Stimulated activated CD8-positive, alpha-beta memory T cell treated with anti-CD3 and anti-CD28 coated beads, Interleukin-15, amount 100 ng/mL, for 48 hours (primary cell): ENCODE measurements at places on chromosomes 13 and 19.

DNA sequence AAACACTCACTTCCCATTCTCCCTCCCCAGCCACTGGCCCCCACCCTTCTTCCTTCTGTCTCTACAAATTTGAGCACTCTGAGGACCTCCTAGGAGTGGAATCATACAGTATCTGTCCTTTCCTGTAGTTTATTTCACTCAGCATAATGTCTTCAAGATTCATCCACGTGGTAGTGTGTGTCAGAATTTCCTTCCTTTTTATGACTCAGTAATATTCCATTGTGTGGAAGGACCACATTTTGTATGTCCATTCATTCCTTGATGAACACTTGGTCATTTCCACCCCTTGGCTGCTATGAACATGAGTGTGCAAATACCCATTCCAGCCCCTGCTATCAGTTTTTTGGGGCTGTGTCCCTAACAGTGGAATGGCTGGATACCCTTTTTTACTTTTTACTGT is 9.8 kb downstream of the KLF2 start:
- no peak for DNase-seq

GRCh38 chr13:77267362-77267761 is 59.5 kb downstream of the MYCBP2 start:
- DNase-seq: no peak

DNA sequence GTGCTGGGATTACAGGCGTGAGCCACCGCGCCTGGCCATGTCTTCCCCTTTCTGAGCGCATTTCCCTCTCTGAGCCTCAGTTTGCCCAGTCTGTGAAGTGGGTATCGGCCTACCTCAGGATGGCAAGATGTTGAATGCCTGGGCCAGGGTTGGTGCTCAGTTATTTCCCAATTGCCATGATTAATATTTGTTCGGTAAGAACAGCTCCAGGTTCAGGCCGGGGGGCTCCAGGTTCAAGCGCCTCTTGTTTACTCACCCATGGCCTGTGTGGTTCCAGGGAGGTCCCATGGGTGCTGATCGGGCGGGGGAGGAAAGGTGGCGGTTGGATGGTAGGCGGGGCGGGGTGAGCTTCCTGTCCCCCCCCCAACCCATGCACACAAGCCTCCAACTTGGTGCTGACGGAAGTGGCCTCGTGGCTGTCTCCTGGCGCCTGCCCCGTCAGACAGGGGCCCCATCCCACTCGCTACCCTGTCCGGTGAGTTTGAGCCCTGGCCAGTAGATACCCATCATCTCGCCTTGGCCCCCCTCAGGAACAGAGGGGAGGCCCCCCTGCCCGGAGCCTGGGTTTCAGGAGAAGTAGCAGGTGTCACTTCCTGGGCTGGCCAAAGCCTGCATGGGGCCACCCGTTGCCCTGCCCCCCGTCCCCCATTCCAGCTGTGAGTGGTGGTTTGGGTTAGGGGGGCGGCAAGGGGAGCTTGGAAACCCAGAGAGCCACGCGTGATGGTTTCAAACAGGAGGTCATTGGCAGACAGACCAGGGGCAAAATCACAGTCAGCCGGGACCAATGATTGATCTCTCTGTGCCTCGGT is at the start of gene FCHO1:
Gene FCHO1, plus strand, starts transcription at position 375 of the 809 bp plus-strand sequence. CDS start 3,688 bp downstream, outside the sequence.
- DNase-seq: peak; percentile 77

- DNase-seq: no peak
Observed at GRCh38 chr13:58587183-58587582, 955.6 kb downstream of the PCDH17 start.

DNA sequence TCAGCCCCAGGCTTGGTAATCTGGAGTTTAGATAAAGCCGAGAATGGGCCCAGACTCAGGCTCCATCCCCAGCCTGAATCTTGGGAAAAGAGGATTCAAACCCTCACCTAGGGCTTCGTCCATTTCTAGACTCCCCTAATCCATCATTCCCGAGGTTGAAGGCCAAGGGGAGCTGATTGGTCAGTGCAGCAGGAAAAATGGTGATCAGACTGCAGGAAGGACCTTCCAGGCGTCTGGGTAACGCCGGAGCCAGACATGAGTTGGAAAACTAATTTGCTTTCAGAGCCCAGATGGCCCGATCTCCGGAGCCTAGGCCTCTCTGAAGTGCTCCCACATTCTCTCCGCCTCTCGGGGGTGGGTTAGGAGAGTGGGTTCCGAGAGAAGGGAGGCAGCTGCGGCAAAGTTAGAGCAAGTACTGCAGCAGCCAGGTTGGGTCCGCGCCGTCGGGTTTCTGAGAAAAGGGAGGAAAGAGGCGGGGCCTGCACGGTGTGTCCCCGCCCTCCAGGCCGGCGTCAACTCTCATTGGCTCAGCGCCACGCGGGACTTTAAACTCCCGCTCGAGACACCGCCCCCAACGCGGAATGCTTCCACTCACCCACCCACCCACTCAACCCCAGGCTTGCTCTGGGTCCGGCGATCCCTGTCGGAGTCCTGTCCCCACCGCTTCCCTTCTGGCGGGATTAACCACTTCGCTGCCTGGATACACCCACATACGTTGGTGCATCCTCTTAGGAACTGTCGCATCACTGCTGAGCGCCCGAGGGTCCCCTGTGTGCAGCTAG is 788 bp upstream of the RTBDN start:
- no peak for DNase-seq

GRCh38 chr13:37168151-37168550 is 62.7 kb upstream of the CSNK1A1L start:
- no peak for DNase-seq

- peak; percentile 76 for DNase-seq
Observed at GRCh38 chr19:38394488-38394887, 6.0 kb downstream of the SPRED3 start.

GRCh38 chr13:34048652-34049051 is 230.7 kb downstream of the RFC3 start:
- no peak for DNase-seq

DNA sequence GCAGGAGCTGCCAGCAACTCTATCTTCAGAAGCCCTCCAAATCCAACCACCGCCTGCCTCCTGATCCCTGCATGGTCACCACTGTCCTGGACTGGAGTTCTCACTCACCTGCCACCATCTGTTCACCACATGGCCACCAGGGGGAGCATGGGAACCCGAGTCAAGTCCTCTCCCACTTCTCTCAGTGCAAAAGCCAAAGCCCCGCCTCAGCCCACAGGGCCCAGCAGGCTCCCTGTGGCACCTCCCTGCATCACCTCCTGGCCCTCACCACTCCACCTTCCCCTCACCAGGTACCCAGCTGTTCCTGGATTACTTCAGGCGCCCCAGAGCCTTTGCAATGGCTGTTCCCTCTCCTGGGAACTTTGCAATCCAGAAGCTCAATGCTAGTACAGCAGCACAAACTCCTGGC is 5.3 kb downstream of the DHPS start:
- peak; percentile 76 for DNase-seq

DNA sequence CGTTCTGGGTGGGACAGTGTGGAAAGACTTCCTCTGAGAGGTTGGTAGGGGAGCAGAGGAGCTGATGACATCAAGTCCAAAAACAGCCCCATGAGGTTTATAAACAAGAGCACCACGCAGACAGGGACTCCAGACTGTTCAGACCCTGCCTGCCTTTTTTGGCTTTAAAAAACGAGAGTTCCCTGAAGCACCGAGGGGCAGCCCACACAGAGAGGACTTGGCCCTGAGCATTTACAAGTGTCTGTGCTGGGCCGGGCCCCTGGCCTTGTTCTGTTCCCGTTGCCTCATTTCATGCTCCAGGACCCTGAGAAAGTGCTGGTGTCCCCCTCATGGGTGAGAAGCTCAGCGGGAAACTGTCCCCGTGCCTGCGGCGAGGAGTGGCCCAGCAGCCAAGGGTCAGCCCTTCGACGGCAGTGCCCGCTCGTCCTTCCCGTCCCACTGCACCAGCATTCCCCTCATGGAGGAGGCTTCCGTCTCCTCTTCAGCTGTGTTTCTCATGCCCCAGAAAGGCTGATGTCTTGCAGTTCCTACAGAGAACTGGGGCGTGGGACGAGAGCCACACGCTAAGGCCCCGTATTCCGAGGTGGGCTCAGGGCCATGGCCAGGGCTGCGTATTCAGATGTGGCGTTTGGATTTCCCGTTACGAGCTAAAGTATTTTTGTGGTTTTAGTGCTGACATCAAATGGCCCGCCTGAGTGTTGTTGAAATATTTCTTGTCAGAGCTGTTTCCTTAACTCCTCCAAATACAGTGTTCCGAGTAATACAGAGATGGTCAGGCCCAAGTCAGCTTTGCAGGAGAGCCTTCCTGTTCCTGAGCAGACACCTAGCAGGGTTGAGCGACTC is 93.5 kb downstream of the ATP11A start:
- no peak for DNase-seq

- DNase-seq: no peak
Observed at GRCh38 chr19:2494447-2495129, 18.7 kb downstream of the GADD45B start.

DNA sequence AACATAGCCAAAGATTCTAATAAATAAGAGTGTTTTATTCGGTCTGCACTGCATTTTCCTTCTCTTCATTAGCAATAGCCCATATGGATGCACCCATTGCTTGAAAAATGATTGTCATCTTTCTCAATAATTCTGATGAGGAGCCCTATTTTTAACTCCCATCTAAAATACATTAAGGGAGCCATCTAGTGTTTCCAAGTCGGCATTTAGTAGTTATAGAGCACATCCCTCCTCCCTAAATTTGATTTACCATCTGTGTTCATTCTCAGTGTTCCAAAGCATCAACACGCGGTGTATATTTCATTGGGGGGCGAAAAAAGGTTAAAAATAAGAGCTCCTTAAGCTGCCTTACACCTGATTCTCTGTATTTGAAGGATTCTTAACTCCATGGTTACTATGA is 119.2 kb upstream of the IPO5 start:
- DNase-seq: no peak

DNA sequence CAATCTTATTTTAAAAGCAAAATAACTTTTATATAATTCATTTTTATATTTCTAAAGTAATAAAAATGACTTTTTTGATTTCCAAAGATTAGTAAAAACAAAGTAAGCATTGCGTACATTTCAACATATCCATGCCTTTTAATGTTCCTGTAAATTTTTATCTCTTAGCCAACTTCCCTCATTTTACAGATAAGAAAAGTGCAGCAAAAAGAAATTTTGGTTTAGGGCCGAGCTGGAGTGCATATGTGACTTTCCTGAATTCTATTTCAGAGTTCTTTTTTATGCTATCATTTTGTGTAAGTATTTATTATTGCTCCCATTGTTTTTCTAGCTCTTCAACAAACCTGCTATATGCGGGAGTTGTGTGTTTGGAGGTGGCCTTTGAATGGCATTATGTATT is 195.3 kb downstream of the NHLRC3 start:
- no peak for DNase-seq

DNA sequence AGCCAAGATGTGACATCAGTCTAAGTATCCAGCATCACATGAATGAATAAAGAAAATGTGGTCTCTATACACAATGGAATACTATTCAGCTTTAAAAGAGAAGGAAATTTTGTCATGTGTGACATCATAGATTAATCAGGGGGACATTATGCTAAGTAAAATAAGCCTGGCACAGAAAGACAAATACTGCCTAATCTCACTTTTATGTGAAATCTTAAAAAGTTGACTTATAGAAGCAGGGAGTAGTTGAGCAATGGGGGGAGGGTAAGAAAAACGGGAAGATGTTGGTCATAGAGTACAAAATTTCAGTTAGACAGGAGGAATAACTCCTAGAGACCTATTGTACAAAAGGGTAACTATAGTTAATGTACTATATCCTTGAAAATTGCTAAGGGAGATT is 10.4 kb upstream of the LCP1 start:
- no peak for DNase-seq

- no peak for DNase-seq
Observed at GRCh38 chr13:39811051-39811450, 155.6 kb downstream of the COG6 start.

- DNase-seq: no peak
Observed at GRCh38 chr13:113116206-113116800, 6.3 kb upstream of the F10 start.

GRCh38 chr19:17021793-17022590 is 4.6 kb downstream of the CPAMD8 start:
- no peak for DNase-seq

DNA sequence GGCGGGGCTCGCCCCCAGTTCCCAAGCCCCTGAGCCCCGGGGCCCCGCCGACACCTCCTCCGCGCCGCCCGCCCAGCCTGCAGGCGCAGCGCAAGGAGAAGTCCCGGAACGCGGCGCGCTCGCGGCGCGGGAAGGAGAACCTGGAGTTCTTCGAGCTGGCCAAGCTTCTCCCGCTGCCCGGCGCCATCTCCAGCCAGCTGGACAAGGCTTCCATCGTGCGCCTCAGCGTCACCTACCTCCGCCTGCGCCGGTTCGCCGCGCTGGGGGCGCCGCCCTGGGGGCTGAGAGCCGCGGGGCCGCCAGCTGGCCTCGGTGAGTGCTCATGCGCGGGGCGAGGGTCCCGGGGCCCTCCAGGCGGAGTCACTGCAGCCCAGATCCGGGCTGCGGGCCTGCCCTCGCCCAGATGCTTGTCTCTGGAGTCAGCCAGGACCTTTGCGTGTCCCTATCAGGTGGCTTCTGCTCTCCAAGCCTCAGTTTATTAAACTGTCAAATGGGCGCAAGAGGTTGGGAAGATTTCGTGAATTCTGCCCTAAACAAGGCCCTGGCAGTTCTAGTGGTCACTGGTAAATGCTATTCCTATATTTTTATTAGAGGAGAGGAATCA is 2.0 kb downstream of the NPAS1 start:
- DNase-seq: no peak
